ENCODE measurements at places on chromosomes 3 and 15. TPM values are rescaled to one million over a fixed set of nuclear protein-coding genes. Genes with fewer than 3 reads are reported as not detected.

GRCh38 chr15:98946301-98947255 is 61.0 kb downstream of the PGPEP1L start:
- no peak for DNase-seq

GRCh38 chr3:14323401-14324223 is 78.8 kb upstream of the SLC6A6 start:
- DNase-seq = no peak

DNA sequence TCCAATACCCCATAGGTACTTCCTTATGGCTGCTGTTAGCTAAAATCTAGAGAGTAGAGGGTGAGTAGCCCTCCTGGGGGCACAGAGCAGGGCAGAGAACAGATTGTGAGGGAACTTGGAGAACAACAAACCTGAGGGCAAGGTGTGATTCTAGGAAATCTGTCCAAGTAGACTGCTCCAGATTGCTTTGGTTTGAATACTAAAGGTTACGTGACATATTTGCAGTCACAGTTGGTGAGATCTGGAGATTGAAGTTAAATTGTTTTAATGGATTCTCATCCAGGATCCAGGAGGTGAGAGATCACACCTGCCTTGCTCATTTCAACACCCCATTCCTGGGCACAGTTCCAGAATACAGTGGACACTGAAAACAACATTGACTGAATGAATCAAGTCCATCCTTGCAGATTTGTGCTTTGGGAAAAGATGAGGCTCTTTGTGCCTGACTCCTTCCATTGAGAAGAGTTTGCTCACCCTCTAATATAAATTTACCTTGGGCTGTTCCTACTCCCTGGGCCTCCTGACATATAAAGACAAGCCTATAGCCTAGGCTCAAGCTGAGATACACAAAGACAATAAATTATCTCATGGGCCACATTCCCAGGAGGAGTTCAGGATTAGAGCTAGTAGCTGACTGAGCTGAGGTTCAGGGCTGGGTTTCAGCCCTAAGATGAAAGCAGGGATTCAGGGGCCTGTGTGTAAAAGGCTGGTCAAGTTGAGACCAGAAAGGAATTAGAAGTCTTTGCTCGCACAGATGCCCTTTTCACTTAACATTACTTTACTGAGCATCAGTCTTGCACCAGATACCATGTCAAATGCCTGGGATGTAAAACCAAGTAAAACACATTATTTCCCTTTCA is 400.9 kb upstream of the MCTP2 start:
- DNase-seq = no peak

DNA sequence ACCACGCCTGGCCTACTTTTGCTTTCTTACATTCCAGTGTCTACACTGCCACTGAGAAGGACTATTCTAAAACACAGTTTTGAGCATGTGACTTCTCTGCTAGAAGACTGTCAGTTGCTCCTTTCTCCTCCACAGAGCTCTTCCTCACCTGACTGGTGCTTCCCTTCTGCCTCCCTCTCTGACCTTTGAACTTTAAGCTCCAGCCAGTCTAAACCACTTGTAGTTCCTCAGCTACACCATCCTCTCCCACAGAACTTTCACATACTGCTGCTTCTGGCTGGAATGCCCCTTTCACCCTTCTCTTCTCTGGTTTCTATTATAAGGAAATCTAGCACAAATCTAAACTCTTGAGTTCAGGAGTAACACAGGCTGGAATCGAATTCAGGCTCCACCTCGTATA is 9.1 kb downstream of the NCEH1 start:
- no peak for DNase-seq

DNA sequence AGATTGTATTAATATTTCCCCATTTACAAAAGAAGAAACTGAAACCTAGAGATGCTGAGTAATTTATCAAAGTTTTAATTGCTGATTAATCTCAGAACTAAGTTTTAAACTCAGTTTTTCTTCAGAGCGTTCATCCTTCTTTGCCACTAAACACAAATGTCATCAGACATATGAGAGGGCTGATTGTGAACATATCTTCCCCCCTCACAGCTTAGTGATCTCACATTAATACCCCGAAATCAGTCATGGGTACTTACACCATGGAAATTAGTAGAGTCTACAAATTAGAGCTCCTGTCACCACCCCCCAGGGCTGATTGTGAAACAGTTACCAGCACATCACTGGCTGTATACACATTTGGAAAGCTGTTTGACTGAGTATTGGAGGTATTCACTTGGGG is 189.3 kb upstream of the SGO1 start:
- DNase-seq = no peak

- no peak for DNase-seq
These were observed 7.0 kb upstream of the UBE2Q2 start for GRCh38 chr15:75835990-75836958.

DNA sequence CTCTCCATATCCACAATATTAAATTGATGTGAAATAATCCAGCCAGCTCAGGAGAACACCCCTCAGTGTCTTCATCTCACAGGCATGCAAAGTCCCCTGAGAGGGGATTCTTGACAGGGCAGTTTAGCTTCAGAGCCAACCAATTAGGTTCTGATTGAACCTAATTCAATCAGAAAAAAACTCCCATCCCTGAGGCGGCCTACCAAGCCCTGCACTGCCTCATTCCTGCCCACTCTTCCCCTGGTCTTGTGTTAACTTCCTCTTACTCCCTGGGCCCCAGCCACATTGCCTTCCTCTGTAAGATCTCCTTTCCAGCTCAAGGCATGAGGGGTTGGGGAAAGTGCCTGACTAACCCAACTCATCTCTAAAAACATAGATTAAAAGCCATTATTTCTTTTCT is 46.1 kb downstream of the FRMD4B start:
- no peak for DNase-seq

DNA sequence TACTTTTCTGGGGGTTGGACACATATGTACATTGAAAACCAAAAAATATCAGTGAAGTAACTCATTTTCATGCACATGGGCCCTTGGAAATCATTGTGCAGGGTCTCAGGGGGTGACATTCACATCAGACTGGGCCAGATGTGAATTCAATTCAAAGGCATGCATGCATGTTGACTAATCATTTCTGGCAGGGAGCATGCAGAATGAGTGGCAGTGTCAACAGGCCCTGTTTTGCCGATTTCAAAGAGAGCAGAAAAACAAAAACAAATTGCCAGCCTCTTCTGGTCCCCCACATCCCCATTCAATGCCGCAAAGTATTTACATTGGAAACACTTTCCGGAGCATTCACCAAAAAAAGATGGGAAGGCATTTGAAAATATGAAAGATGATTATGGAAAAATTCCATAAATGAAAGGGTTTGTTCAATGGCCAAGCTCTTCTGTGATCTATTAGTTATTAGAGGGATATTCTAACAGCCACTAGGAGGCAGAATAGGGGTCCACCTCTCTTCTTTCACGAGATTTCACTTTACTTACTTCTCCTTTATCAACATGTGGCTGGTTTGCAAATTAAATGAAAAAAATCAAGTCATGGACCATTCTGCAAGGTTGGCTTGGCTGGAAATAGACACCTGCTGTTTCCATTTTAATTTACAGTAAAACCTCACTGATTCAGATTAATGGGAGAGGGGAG is 119.9 kb upstream of the FEZF2 start:
- DNase-seq = no peak

- no peak for DNase-seq
These were observed 8.6 kb upstream of the CTNNB1 start for GRCh38 chr3:41190509-41191284.

DNA sequence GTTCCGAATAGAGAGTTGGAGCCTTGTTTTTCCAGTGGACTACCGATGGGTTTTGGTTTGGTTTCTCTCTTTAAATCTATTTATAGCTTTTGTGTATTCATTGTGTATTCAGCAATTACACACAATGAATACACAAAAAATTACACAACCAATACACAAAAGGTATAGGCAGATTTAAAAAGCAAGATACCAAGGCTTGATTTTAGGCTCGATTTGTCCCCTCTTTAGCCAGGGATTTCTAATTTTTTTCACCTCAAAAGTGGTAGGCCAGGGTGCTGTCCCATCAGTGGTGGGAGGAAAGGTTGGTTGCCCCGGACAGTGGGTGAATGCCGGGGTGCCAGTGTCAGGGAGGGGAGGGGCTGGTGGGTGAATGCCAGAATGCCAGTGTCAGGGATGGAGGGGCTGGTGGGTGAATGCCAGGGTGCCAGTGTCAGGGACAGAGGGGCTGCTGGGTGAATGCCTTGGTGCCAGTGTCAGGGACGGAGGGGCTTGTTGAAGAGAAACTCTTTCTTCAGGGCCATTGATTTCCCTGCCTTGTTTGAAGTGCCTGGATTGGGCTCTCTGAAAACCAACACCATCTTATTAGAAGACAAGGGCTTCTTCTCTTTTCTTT is 186.2 kb downstream of the GOLGA6L6 start:
- DNase-seq = no peak

DNA sequence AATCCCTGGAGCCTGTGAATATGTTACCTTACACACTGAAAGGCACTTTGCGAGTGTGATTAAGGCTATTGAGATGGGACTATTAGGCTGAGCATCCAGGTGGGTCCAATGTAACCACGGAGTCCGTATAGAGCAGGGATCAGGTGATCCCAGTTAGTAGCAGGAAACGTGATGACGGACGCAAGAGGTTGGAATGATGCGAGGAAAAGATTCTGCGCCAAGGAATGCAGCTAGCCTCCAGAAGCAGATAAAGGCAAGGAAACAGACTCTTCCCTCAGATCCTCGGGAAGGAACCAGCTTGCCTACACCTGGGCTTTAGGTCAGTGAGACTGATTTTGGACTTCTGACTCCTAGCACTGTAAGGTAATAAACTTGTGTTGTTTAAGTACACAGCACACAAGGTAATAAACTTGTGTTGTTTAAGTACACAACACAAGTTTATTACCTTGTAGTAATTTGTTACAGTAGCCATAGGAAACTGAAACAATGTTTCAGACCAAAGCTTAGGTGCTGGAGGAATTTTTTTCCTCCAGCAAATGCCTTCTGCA is 125.0 kb downstream of the CHST2 start:
- DNase-seq = no peak

DNA sequence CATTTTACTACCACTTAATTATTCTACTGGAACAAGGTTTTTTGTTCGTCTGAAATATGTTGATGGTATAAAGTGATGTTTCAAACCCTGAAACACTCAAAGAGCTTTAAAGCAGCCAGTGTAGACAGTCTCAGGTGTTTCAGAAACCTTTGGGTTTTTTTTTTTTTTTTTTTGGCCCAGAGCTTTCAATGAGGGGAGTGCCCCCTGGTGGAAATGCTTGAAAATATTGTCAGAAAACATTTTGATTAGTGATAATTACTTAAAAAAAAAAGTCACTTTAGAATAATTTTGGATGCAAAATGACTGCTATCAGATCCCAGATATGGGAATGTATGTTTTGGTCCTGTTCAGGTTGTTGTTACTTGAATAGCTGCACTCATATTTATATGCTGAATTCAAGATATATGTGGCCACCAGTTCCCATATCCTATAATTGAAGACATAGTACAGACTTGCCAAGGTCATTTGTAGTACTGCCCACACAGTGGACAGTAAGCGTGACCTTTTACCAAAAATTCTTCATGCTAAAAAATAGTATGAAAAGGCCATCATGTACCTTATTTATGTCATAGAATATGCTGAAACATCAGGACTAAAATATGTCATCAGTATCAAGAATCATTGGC is 35.9 kb downstream of the SATB1 start:
- DNase-seq = no peak

DNA sequence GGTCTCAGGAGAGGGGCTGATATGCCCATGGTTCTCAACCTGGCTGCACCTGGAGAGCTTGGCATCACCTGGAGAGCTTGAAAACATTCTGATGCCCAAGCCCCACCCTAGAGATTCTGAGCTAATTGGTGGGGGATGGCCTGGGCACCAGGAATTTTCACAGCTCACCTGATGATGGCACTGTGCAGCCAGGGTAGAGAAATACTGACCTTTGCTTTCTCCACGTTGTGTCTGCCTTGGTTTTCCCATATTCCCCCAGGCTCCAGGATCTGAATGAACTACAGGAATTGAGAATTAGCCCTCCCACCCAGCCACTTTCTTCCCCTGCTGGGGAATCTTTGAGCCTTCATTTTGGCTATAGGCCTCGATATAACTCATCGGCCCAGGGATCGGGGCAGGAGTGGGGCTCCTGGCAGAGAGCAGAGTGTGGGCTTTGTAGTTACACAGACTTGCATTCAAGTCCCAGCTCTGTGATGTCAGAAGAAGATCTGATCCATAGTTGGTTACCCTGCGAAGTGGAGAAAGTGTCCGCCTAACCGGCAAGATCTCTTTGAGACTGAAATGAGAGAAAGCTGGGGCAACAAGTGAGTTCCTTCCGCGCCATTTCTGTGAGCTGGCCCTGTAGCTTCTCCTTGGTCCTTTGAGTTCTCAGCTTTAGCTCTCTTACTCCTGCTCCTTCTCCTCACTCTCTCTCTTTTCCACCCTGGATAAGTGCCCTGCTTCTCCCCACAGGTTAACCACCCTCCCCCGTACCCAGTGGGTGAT is 33.1 kb upstream of the UBE2Q2 start:
- peak; percentile 21 for DNase-seq

- DNase-seq = no peak
These were observed 20.3 kb upstream of the CA12 start for GRCh38 chr15:63401714-63402497.

DNA sequence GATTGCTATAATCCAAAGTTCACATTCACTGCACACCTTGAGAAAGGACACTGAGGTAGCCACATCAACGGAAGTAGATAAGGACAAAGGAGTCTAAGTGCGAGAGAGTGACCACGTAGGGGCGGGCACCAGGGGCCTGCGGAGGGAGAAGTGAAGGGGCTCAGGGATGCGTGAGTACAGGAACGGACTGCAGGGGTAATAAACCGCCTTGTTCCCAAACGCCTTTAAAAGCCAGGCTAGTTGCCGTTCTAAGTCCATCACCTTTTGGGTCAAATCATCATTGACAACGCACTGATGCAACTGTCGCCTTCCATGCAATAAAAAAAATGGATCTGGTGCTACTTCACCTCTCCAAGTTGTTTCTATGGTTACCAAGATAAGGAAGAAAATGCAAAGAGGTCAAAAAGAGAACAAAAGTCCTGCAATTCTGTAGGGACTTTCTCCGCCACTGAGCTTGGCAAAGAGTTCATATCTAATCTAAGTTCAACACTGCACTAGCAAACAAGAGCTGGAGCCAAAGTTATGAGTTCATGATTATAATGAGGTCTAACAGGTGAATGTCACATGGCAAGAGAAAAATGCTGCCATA is 32.6 kb upstream of the ATP11B start:
- peak; percentile 29 for DNase-seq

Gene RPL32
- 1,173 TPM for total RNA-seq

Gene SACM1L
- 53.9 TPM for total RNA-seq

Gene TPRG1
- total RNA-seq = 1.1 TPM

Gene ULK3
- total RNA-seq = 83.2 TPM

Gene LRRC34
- 0.24 TPM for total RNA-seq

Gene TMEM212
- not detected for total RNA-seq

Gene SLC41A3
- 31.4 TPM for total RNA-seq

Gene TRIM59
- total RNA-seq = 5.7 TPM
